Right cardiac atrium (tissue), 5 donors: ENCODE measurements at places on chromosomes 4 and X.
A peak's percentile ranks its signal among the peaks of the same experiment; 100 is the strongest.

DNA sequence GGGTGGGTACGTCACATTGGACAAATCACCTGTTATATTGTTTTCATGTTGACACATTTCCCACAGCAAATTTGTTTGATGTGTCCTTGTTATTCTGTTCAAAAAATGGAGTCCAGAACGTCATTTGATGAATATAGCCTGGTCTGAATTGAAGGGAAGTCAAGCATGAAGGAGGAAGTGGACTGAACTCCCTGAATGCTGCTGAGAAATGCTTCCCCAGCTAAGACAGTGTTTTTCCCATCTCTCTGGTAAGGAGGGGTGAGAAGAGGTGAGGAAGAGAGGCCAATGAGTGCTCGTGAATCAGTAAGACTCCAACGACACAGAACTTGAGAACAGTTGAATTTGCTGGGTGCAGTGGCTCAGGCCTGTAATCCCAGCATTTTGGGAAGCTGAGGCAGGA is 127.4 kb downstream of the RBM47 start:
- no peak for DNase-seq

DNA sequence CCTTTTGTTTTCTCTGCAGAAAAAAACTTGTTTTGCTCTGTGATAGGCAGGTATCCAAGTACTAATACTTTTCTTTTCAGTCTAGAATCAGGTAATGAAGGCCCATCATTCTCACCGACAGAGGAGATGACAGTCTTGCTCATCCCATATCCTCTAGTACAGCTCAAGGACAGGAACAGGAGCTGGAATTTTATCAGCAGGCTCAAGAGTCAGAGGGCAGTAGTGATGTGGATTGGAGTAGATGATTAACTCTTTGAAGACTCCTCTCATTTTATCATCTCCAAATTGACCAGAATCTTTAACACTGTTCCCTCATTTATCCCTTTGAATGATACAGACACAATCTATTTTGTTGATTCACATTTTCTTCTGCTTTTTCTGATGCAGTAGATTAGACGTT is 162.7 kb downstream of the FRAS1 start:
- no peak for DNase-seq

DNA sequence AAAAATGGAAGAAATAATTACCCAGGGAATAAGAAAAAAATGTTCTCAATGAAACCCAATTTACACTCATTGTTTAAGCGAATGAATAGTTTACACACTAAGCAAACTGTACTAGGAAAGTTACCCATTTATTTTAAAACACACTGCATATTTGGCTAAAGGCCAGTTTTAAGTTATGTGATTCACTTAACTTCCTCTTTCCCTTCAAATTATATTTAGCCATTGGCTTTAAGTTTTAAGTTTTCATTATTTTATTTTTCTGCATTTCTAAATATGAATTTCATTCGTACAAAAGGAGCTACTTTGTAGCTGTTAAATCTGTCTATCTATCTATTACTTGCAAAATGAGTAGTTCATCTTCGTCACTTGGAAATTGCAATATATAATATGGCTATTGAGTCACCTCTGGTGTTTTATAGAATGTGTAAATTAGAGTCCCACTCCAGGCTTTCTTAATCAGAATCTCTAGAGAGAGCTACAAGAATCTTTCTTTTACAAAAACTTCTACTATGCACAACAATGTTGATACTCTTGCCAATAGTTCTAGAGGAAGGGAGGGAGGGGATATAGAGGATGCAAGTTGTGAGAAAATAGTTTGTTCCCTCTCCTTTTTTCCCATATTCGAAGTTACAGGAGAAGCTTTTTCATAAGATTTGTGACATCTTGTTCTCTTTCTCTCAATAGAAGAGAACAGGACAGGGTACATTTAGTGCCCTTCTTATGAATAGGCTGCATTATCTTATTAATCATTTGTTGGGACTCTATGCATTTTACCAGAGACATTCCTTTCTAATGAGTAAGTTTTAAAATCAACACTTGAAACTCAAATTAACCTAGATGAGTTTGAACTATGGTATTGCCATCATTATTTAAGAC is 41.8 kb downstream of the SULT1B1 start:
- no peak for DNase-seq

- DNase-seq: peak; percentile 84
These were observed 66.4 kb downstream of the DIPK2B start for GRCh38 chrX:45134315-45134731.

GRCh38 chr4:26226629-26227376 is 94.0 kb upstream of the RBPJ start:
- no peak for DNase-seq

GRCh38 chr4:81418572-81418971 is 53.1 kb downstream of the RASGEF1B start:
- no peak for DNase-seq

DNA sequence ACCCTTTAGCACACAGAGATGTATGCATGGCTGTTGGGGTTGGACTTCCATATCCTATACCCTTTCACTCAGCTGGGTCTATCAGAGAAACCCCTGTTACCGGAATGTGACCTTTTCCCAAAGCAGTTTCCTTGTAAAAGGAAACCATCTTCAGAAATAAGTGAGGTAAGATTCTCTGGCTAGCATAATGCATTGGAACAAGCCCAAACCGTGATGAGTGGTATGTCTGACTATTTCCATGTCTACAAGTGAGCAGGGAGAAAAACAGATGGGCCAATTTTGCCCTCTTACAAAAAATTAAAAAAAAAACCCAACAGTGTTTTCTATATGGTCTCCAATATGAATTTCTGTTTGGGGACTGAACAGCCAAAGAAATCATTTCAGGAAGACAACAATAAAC is 283.9 kb downstream of the SMARCA1 start:
- DNase-seq: no peak

DNA sequence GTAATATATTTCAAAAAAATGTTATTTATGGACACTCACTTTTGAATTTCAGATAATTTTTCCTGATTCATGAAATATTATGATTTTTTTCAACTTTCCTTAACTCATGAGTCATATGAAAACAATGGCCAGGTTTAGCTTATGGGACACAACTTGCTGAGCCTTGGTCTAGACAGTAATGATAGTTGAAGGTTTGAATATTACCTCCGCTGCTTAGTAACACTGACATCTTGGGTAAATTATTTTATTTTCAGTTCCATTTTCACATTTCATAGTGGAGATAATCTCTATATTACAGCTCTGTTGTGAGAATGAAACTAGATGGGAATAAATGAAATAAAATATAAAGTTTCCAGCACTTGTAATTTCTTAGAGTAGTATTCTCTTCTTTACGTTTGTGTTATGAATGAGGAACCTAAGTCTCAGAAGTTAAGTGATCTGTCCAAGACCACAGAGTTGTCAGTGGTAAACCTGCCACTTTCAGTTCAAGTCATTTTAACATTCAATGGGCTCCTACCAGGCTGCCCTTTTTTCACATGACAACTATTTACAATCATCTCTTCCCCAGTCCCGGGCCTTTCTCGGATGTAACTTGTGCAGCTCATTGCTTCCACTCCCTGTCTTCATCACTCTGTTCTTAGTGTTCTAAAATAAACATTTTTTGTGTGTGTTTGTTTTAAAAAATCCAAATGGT is 46.8 kb upstream of the GC start:
- DNase-seq: no peak
